ENCODE measurements at places on chromosomes 7 and 10. TPM values are rescaled to one million over a fixed set of nuclear protein-coding genes. Genes with fewer than 3 reads are reported as not detected.

Gene GCK
- 0.69 TPM for total RNA-seq

Gene GRID2IP
- total RNA-seq: not detected

Gene CFAP46
- 0.69 TPM for total RNA-seq

Gene ITGB8
- 2.4 TPM for total RNA-seq

Gene NOS3
- 3.1 TPM for total RNA-seq
